Stimulated activated CD8-positive, alpha-beta memory T cell treated with anti-CD3 and anti-CD28 coated beads, Interleukin-4, amount 100 ng/mL, for 1 hour (primary cell): ENCODE measurements at places on chromosomes 12 and 14.

DNA sequence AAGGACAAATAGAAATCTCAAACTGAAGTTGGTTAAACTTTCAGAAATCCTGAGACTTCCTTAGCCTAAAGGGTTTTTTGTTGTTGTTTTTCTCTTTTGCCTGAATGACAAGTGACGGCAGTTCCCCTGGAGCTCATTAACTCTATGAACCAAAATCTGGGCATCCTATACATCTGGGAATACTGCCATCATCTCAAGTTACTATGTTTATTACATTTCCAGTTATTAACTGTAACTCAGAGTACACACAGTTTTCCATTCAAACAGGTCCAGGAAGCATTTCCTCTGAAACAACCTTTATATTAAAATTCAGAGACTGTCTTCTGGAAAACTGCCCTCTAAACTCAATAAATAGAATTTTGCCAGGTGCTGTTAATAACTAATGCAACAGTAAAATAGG, 55.6 kb upstream of the CDKL1 start:
- no peak for DNase-seq

DNA sequence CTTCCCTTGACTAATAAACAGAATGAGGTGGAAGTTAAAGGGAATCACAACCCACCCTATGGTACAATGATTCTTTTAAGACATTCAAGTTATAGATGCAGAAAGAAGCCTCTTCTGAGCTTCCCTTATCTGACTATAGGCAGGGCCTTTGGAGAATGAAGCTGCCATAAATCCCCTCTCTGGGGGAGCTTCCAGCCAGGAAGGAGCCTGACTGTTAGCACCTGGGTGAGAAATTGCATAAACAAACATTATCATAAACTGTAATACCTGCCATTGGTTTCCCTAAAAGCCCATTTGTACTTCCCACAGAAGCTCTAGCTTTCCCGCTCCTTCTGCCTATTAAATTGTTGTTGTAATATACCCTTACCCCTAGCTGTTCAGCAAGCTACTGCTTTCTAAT, 81.3 kb upstream of the RESF1 start:
- no peak for DNase-seq

DNA sequence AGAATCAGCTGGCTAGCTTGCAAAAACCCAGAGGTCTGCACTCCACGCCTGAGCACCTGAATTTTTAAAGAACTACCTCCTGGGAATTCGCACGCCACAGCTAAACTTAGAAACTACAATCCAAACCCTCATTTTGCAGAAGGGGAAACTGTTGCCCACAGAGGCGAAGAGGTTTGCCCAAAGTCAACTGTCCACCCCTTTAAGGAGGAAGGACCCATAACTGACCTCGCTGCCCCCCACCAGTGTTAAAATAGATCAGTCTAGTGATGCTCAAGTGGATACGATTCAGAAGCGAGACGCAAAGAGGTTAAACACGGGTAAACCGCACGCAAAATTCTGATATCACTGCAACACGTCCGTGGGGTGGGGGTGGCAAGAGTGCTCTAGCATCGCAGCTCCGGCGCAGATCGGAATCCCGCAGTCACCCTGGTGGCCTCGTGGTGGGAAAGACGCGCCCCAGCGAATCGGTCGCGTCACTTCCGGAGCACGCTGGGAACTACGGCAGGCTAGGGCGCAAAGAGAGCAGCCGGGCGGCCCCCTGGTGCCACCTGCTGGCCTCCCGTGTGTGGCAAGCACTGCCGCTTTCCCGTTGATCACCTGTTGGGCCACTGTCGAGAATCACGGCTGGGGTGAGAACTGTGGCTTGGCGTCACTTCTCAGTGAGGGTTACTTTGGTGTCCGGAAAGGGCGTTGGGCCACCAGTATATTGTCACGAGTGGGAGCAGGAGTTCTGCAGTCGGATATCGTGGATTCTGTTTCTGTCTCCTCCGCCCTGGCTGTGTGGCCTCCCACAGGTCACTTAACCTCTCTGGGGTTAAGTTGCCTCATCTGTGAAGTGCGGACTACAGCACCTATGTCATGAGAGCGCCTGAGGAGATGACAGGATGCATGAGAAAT, at the start of gene ALKBH2:
ALKBH2 (minus strand) TSS at position 451 of the 897 bp plus-strand sequence. CDS start 686 bp downstream, outside the sequence.
- peak; percentile 88 for DNase-seq

DNA sequence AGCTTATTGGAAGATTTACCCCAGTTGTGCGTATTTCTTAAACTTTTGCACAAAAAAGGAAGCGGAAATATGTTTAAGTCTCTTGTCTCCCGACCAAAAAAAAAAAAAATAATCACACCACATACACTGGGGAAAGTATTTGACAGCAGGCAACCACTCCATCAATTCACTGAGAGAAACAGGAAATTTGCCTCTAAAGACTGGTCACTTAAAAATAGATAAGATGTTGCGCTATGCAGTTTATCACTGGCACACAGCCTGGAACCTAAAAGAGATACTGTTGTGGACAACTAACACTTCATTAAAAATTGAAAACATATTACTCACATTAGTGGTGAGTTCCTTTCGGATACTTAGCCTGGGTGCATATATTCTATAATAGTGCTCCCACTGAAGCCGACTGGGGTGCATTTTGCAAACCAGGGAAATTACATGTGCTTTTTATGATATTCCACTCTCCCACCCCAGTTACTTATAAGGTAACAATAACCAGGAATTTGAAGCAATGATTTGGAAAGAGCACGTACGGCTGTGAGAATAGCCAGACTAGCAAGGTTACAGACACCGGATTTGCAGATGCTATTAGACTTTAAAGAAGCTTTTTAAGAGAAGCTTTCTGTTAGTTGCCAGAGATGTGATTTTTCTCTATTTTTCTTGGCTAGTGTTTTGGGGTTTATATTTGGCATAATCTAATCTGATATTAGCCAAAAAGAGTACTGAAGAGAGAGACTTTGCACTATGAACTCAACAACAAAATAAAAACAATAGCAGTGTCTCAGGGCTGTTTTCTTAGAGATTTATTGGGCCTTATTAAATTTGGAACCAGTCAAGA, 311.5 kb downstream of the NOVA1 start:
- no peak for DNase-seq

- no peak for DNase-seq
Measured at GRCh38 chr12:109421355-109422087, 55.6 kb downstream of the KCTD10 start.

- DNase-seq = no peak
Measured at GRCh38 chr14:102450206-102451063, 59.1 kb downstream of the ANKRD9 start.
